ENCODE measurements at places on chromosomes 3 and 15.

DNA sequence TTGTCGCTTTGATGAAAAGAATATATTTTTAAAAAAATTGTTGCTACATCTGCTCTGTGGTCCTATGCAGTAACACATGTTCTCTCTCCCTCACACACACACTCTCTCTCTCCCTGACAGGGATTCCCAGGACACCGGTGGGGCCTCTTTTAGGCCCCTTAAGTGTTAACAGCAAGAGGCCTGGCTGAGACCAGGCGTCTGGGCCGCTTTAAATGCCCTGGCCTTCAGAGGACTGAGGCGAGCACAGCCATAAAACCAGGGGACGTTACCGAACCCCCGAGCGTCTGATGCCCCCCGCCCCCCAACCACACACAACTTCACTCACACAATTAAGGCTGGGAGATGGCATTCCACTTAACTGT is 1.7 kb downstream of the BNC1 start:
- DNase-seq: no peak

GRCh38 chr3:183917776-183918175 is 33.1 kb upstream of the PARL start:
- DNase-seq: no peak

DNA sequence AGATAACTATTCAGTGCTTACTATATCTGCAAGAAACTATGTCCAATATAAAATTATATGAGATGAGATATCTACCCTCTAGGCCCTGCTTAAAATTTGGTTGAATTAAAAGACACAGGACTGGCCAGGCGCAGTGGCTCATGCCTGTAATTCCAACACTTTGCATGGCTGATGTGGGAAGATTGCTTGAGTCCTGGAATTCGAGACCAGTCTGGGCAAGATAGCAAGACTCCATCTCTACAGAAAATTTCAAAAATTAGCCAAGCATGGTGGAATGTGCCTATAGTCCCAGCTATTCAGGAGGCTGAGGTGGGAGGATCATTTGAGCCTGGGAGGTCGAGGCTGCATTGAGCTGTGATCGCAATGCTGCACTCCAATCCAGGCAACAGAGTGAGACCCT is 303.7 kb upstream of the UBE2E2 start:
- no peak for DNase-seq

- DNase-seq: no peak
These were observed 464.7 kb downstream of the PDCD6IP start for GRCh38 chr3:34263101-34263621.

DNA sequence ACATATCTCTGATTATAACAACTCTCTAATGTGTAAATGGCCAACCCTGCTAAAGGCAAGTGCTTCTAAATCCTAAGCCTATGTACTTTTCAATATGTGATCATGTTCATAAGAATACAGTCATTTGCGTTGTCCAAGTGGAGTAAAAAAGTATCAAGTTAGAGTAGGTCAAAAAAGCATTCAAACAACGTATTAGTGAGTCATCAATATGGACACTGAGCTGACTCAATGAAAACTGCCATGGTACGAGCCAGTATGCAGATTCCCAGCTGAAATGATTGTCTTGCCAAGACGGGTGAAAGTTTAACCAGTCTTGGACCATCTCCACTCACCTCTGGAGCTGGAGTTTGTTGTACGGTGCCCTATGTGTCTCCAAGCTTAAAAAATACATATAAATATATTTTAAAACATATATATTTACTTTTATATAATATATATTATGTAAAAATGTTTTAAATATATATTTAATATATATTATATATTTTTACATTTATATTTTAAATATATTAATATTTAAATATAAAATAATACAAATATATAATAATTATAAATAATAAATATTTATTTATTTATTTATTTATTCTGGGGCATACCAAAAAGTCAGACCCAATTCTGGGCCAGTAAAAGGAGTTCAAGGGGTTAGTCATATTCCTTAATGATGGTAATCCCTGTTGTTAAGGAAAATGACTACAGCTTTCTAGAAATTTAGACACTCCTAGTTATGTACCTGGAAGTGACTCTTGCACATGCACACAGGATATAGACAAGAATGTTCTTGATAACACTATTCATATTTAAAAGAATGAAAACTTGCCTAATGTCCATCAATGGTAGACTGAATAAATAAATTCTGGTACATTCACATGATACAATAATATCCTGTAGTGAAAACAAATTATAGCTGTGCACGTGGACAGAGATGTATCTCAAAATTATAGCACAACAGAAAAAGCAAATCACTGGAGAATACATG is 27.2 kb downstream of the PLSCR4 start:
- DNase-seq: no peak

DNA sequence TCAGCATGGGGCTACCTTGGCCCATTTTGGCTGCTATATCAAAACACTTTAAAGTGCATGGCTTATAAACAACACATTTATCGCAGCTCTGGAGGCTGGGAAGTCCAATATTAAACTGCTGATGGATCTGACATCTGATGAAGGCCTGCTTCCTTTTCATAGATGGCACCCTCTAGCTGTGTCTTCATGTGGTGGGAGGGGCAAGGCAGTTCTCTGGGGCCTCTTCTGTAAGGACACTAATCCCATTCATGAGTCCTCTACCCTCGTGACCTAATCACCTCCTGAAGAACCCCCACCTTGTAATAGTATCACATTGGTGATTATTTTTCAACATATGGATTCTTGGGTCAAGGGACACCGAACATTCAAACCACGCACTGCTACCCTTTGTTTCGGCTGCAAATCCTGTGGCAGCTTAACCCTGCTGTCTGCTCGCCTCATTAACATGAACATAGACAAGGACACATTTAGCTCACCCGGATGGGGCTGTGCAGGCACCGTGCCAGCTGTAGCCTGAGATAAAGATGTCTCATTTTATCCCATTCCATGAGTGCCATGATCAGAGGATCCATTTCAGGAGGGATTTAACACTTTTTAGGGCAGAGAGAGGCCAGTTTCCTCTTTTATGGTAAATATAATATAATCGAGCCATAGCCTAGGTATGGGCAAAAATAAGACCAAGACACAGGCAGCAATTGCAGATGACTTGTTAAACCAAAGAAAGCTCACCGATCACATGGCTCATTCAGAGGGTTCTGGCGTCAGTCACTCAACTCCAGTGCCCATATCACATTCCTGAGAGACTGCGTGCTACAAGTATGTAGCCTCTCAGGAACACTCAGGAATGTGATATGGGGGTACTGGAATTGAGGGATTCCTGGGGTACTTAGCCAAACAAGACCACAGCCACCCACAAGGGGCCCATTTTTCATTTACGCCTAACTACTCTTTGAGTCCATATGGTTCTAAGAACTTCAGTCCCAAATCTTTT is 251.1 kb upstream of the ST8SIA2 start:
- no peak for DNase-seq

GRCh38 chr3:173826901-173827609 is 429.5 kb downstream of the NLGN1 start:
- no peak for DNase-seq

DNA sequence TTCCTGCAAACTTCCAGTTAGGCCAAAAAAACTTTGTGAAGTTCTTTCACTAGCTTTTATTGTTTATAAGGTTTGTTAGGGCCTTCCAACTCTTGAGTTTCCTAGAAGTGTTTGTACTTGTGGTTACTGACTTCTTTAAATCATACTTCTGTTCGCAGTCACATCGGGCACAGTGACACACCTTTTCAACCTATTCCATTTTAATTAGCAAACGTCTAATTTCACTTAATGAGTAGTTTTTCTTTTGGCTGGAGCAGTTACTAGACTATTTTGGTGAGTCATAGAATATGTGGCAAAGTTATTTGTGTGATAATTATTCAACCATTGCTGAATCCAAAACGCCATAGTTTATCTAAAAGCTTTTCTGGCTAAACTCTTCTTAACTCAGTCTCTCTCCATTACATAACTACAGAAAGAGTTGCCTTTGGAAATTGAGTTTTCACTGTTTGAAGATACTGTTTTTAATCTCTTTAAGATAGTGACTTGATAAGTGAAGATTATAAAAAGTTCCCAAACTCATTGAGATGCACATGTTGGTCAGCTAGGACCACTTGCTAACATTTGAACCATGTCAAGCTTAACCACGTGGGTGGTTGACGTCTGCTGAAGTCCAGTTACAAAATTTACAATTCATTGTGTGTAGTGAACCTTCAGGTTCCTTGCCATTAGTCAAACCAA is 21.5 kb downstream of the CNOT10 start:
- no peak for DNase-seq

DNA sequence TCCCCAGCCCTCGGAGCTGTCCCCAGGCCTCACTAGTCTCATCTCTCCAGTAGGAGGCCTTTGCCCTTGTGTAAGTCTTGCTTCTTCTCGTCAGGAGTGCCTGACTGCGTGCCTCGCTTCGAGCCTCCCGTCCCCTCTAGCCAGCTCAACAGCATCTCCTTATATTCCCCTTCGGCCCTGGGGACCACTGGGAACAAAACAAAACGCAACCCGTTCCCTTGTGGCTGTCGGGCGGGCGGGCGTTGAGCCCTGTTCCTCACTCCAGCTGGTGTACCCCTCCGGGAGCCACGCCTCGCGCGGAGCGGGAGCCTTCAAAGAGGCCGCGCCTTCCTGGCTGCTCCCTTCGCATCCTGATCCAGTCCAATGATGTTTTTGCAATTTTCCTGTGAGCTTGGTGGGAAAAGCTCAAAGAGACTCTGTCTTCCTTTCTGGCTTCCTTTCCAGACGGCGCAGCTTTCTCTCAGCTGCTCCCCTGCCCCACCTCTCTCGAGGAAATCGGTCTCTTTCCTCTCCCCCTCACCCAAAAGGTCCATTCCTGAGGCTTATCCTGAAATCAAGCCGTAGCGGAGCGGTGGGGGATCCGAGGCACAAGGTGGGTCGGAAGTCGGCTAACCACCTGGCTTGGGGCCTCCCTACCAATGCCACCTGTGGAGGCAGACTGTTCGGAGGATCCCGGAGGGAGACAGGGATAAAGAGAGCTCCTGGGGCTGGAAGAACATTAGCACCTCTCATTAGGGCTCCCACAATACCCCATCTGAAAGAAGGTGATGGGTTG is 33.4 kb upstream of the SRP14 start:
- no peak for DNase-seq

DNA sequence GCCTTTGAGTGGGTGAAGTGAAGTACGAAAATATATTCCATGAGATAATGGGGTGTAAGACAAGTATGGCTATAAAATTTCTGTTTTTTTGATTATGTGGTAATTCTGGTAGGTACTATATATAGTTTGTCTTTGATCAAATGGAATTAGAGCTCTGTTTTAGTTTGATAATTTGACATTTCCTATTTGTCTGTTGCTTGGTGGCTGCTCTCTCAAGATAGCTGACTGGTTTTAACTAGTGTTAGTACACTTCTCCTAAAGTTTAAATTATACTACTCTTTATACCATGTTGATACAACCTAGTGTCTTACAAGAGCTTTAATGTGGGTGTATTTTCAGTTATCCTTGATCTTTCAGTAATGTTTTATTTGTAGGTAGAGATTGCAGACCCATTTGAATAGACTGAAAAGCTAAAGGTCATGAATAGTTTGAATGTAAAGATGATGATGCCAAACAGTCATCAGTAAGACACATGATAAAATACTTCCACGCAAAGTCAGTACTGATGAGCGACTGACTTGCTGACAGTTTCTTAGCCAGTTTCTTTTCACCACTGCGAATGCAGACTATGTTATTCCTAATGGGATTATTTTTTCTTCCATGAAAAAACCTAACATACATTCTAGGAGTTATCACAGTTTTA is 15.2 kb downstream of the SACM1L start:
- DNase-seq: no peak

- no peak for DNase-seq
These were observed 243.2 kb upstream of the VEPH1 start for GRCh38 chr3:157746391-157746790.

DNA sequence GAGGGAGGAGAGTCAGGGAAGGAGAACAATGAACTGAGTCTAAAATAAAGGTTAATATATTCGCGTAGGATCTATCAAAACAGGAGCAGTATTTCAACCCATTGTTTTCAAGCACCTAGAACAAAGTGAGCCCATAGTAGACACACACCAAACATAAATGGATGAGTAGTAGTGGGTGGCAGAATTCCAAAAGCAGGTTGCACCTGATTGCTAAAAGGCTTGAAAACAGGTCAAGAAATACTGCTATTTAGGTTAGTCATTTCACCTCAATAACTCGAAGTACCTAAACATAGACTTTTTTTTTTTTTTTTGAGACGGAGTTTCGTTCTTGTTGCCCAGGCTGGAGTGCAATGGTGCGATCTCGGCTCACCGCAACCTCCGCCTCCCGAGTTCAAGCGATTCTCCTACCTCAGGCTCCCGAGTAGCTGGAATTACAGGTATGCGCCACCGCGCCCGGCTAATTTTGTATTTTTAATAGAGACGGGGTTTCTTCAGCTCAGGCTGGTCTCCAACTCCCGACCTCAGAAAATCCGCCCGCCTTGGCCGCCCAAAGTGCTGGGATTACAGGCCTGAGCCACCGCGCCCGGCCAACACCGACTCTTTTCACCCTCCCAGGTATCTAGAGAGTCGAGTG is 855 bp upstream of the ABHD5 start:
- no peak for DNase-seq

DNA sequence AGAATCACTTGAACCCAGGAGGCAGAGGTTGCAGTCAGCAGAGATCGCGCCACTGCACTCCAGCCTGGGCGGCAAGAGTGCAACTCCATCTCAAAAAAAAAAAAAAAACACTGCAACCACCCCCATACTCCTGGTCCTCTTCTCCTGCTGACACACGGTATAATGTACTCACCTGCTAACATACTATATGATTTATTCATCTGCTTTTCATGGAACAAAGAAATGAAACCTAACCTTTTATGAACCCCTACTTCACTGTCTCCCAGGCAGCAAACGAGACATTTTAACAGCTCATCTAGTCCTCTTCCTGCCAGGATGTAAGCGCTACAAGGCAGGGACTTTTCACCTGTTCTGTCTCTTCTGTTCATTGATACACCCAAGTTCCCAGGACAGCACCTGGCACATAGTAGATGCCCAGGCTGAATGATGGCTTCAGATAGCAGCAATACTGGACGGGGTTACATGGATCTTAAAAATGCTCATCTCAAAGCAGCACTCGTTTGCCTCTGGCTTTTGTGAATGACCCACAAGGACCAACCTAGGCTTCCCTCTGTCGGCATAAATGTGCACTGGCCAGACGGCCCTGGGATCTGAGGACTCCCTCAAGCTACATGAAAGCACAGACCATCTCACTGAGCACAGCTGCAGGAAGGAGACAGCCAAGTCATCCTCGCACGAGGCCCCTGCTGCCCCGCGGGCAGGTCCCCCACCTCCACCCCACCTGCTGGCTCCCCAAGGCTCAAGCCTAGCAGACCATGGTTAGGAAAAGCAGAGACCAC is 20.3 kb downstream of the XXYLT1 start:
- peak; percentile 66 for DNase-seq

GRCh38 chr15:68683026-68683425 is 104.2 kb downstream of the CORO2B start:
- DNase-seq: no peak

GRCh38 chr15:68681836-68682235 is 103.0 kb downstream of the CORO2B start:
- no peak for DNase-seq

DNA sequence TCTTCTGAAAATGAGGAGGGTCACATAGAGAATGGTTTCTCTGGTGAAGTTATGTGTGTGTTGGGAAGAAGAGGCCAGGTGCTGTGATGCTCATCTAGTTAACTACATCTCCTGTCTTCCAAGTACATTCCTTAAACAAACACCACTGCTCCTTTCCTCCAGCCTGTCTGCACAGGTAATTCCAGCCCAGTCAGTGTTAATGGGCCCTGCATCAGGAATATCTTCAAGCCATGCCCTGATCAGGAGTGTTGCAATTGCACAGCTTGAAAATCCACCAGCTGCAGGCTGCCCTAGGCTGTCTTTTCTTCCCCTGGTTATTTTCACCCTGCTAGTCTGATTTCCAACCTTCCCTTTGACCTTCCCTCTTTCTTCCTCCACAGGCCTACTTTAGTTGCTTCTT is 41.9 kb upstream of the LMOD3 start:
- DNase-seq: no peak

Measured in ureter (tissue), 1 donor.